ENCODE measurements at places on chromosomes 13 and 19.

GRCh38 chr19:15337202-15337601 lies 4.9 kb upstream of the BRD4 start:
- no peak for DNase-seq

DNA sequence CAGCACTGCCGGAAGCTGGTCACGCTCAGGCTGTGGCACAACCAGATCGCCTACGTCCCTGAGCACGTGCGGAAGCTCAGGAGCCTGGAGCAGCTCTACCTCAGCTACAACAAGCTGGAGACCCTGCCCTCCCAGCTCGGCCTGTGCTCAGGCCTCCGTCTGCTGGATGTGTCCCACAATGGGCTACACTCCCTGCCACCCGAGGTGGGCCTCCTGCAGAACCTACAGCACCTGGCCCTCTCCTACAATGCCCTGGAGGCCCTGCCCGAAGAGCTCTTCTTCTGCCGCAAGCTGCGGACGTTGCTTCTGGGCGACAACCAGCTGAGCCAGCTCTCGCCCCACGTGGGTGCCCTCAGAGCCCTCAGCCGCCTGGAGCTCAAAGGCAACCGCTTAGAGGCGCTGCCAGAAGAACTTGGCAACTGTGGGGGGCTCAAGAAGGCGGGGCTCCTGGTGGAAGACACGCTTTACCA lies 3.2 kb upstream of the MAP2K7 start:
- no peak for DNase-seq

GRCh38 chr13:38191016-38191415 lies 158.6 kb upstream of the UFM1 start:
- DNase-seq: no peak

- DNase-seq: no peak
Observed at GRCh38 chr13:78867655-78868054, 208.7 kb upstream of the OBI1 start.

- DNase-seq: no peak
Observed at GRCh38 chr13:113305208-113305607, 8.2 kb downstream of the LAMP1 start.

GRCh38 chr13:100290165-100290801 lies 201.4 kb downstream of the PCCA start:
- DNase-seq: no peak

DNA sequence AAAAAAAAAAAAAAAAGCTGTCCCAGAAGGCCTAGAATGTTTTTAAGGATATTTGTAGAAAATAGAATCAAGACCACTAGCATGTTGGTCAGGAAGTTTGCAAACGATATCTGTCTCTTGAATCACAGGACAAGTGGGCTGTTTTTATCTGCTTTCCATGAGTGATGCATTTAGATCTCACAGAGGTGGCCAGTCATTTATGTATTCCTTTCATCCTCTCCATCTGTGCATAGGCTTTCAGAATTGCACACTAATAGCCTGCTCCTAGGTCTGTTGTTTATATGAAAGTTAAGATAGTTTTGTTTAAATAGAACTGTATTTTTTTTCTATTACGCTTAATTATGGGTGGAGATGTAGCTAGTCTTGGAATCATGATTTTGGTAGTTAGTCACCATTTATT lies 289.5 kb downstream of the SHISA2 start:
- DNase-seq: no peak

- peak; percentile 31 for DNase-seq
Observed at GRCh38 chr19:35445826-35446593, 2.0 kb upstream of the FFAR2 start.

DNA sequence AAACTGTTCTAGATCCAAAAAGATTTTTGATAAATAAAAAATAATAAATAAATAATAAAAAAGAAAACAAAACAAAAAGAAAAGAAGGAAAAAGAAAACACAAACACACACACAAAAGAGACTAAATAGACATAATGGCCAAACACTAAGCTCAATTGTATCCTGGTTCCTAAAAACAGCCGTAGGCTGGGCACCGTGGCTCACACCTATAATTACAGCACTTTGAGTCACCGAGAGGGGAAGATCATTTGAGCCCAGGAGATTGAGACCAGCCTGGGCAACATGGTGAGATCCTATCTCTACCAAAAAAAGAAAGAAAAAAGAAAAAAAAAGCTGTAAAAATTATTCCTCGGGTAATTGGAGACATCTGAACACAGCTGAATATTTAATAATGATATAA lies 8.9 kb downstream of the ETHE1 start:
- no peak for DNase-seq

DNA sequence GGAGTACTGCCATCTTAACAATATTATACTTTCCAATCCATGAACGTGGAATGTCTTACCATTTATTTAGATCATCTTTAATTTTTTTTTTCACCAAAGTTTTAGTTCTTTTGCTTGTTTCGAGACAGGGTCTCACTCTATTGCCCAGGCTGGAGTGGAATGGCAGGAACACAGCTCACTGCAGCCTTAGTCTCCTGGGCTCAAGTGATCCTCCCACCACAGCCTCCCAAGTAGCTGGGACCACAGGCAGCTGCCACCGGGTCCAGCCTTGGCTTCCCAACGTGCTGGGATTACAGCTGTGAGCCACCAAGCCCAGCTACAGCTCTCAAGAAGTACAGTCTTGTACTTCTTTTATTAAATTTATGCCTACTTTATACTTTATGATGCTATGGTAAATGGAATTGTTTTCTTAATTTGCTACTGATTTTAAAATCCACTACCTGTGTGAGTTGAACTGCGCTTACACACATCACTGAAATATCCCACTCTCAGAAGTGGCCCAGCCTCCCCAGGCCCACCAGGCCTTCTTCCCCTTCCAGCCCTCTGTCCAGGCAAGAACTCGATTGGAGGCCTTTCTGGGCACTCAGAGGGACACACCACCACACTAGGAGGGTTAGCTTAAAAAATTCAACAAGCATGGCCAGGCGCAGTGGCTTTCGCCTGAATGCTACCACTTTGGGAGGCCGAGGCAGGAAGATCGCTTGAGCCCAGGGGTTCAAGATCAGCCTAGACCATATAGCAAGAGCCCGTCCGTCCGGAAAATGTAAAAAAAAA lies 1.0 kb upstream of the PGLS start:
- no peak for DNase-seq

DNA sequence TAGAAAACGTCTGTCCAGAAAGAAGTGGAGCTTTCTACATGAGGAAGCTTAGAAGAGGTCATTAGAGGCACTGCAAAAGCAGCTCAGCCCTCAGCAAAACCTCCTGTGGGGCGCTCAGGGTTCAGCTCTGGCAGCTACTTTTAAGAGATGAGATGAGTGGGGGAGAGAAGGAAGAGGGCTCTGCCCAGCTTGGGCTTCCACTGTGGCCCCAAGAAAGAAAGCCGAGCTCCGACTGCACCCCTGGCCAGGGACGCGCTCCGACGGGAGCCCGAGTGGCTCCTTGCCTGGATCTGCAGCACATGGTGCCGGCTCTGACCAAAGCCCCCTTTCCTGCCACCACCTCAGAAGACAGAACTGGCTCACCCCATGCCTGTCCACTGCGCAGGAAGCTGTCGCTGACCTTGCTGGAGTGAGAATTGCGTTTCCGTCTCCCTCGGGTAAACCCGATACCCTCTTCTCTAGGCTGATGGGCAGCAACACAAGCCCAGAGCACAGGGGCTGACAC lies 36.4 kb downstream of the NAXD start:
- DNase-seq: no peak

- peak; percentile 61 for DNase-seq
Observed at GRCh38 chr19:3270902-3271301, 46.4 kb downstream of the CELF5 start.

GRCh38 chr13:70253834-70254233 lies 145.6 kb upstream of the KLHL1 start:
- no peak for DNase-seq

DNA sequence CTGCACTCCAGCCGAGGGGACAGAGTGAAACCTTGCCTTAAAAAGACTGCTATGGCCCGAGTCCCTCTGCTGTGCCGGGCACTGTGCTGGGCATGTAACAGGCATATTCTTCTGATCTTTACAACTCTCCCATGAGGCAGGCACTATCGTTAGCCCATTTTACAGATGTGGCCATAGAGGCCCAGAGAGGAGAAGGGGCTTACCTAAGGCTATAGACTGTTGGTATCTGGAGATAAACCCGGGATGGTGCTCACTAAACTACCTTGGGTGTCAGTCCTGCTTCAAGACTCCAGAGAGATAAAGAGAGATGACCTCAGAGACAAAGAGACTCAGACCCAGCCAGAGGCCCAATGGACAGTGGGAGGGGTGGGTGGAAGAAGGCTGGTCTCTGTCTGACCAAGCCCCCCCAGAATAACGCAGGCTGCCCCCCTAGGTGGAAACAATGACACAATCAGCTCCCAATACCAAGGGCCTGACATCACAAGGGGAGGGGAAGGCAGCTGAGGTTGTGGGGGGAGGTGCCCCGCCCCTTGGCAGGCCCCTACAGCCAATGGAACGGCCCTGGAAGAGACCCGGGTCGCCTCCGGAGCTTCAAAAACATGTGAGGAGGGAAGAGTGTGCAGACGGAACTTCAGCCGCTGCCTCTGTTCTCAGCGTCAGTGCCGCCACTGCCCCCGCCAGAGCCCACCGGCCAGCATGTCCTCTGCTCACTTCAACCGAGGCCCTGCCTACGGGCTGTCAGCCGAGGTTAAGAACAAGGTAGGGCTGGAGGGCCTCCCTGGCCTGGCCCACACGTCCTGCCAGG lies at the start of gene CNN1:
TSS of gene CNN1 (plus strand) at position 620 of the 805 bp plus-strand sequence. CDS start at position 697, 77 bp downstream.
- DNase-seq: no peak

- no peak for DNase-seq
Observed at GRCh38 chr13:45728759-45729158, 26.6 kb downstream of the CBY2 start.

GRCh38 chr19:50718255-50719118 lies 1.1 kb downstream of the SHANK1 start:
- no peak for DNase-seq

DNA sequence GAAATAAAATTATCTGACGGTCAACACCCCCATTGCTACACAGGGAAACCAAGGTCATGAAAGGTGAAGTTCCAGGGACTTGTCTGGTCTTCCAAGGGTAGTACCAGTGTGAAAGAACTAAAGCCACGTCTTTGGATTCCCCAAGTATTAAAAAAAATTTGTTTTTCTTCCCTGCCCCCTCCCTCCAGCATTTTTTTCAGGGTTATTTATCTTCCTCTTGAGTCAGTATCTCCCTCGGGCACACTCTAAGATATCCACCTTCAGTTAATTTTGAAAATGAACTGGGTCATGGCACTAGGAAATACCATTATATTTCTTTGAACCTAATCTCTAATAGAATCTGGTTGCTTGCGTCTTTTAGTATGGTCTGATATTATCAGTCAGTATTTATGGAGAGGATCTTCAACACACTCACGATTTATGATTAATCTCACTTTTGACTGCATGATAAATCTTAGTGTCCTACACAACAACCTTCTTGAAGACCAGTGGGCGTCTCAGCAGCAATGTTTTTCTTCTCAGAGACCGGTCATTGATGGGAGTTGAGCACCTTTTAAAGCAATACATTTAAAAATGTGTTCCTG lies 9.1 kb downstream of the ATP8A2 start:
- DNase-seq: no peak

- no peak for DNase-seq
Observed at GRCh38 chr13:40755082-40755700, 15.8 kb downstream of the MRPS31 start.

GRCh38 chr13:53743906-53744305 lies 715.3 kb downstream of the OLFM4 start:
- no peak for DNase-seq

GRCh38 chr13:84776593-84776992 lies 894.3 kb upstream of the SLITRK1 start:
- no peak for DNase-seq

DNA sequence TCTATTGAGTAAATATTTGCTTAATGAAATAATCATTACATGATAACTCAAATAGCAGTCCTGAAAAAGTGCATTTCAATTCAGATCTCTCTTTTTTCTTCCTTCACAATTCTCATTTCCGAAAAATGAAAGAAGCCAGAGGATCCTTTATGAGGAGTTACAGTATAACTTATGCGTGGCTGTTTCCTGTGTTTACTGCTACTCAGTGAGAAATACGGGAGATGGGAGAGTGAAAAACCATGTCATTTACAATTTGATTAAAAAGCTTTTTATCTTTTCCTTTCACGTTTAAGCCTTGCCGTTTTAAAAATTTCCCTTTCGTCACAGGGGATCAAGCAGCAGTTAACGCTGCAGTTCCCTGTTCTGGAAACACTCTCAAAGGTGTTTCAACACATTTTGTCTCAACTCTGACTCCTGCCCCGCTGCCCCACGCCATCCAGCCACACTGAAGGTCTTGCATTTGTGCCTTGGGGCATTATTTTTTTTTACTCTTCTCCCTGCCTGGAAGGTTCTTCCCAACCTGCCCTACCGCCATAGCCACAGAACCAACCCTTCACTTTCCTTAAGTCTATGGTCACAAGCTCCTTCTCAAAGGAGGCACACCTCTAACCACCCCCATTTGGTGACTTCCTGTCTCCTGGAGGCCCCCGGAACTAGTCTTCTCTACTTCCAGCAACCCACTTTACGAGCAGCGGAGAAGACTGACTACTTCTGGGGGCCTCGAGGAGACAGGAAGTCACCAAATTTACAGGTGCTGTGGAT lies 17.0 kb downstream of the KL start:
- DNase-seq: peak; percentile 35

Measured in stimulated activated naive CD8-positive, alpha-beta T cell treated with anti-CD3 and anti-CD28 coated beads, Interleukin-15, amount 100 ng/mL, for 72 hours (primary cell).